ENCODE measurements at places on chromosomes 12 and 14.

DNA sequence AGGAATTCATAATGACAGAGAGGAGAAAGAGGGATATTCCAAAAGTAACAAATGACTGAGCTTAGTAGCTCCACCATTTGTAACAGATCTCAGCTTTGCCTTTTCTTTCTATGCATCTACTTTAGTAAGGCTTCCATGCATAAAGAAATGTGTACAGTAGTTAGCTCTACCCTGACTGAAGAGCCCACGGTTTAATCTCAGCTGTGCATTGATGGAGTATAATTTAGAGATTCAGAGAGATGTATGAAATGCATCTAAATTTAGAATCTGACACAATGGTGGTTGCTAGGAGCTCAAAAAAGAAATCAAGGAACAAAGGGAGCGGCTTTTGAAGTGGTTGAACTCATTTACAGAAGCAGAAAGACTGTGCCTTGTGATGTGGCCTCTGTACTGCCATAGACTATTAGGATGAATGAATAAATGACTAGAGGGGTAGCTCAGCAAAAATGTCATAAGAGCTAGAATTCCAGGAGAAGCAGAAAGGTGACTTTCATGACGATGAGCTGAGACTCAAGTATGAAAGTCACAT, 838.6 kb downstream of the RPS29 start:
- no peak for DNase-seq

GRCh38 chr12:102050660-102051430, 10.9 kb downstream of the WASHC3 start:
- no peak for DNase-seq

DNA sequence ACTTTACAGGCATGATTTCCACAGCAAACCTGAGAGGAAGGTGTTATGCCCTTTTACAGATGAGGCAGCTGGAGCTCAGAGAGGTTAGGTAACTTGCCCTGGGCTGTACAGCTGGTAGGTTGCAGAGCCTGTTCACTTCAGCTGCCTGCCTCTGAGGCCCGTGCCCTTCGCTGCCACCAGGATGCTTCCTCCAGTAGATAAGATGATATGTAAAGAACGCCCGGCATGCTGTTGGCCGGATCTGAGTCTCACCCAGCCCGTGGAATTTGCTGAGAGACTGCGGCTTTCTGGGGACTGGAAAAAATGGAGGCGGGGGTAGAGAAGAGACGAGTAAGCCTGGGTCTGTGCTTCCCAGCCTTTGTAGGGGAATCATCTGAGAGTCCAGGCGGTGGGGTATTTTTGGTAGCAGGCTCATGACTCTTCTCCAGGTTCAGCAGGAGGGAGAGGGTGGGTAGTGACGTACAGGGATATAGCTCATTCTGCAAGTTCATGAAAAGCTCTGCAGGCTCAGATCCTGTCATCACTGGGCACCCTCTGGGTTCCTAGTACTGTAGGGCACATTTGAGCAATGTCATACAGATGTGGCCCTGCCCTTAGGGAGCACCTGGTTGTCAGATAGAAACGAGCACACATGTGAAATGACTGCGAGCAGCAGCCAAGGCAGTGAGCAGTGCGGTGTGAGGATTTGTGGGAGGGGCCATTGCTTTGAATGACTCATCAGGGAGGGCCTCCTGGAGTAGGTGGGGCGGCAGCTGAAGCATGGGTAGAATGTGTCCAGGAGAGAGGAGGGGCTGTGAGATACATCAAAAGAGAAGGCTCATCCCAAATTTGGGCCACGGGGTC, 159.4 kb downstream of the TSPAN9 start:
- DNase-seq: no peak

GRCh38 chr12:95515197-95515596, 36.1 kb downstream of the USP44 start:
- no peak for DNase-seq

GRCh38 chr12:57149245-57149900, 2.0 kb upstream of the LRP1-AS start:
- DNase-seq: no peak

DNA sequence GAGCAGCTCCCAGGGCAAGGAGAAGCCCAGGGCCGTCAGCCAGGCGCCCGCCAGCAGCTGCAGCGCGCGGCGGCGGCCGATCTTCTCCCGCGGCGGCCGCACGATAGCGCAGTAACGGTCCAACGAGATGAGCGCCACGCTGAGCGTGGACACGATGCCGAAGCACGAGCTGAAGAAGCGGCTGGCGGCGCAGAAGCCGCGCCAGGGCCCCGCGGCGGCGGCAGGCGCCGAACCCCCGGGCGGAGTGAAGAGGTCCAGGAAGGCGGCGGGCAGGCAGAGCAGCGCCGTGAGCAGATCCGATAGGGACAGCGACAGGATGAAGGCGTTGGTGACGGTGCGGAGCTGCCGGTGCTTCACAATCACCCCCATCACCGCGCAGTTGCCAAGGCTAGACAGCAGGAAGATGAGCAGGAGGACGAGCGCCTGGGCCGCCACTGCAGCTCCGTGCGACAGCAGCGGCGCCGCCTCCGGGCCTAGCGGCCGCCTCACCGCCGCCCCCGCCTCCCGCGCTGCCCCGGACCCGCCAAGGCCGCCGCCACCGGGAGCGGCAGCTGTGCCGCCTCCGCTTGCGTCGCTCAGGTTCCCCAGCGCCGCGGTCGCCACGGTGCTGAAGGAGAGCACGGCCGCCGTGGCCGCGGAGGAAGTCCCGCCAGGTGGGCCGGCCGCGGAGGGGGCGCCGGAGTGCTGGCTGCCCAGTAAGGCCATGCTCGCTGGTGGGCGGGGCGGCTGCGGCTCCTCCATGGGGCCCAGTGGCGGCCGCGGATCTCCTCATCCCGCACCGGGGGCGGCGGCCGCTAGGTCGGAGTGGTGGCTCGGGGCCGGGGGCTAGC, 479 bp downstream of the GPR135 start:
- peak; percentile 40 for DNase-seq

DNA sequence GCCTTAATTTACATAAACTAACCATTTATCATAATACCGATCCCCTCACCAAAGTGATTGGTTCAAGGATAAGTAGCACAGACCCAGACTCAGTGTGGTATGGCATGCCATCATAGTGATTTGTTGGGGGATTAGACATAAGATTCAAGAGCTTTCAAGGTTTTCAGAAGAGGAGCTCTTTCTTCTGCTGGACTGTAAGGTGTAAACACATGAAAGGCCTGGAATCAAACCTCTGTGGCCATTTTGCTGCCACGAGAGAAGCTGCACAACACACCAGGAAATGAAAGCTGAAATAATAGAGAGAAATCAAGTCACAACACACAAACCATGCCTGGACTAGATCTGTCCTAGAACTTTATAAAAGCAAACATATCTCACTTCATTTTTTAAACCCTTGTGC, 30.8 kb downstream of the BTG1 start:
- no peak for DNase-seq

- no peak for DNase-seq
These were observed 1153.5 kb downstream of the AACS start for GRCh38 chr12:126218697-126219096.

DNA sequence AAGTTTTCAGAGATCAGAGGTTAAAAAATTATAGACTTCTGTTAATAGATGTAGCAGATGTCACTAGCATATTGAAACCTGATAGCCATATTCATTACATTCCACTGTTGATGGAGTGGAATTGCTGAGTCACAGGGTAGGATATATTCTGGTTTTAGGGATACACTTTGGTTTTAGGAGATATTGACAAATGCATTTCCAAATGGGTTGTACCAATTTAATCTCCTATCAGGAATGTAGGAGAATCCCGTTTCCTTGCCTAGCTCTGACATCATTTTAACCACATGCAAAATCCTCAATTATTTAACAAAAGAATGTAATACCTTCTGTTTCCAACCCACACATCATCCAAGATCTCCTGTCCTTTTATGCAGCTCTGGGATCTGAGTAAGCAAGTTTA, 30.7 kb upstream of the ESR2 start:
- DNase-seq: no peak

DNA sequence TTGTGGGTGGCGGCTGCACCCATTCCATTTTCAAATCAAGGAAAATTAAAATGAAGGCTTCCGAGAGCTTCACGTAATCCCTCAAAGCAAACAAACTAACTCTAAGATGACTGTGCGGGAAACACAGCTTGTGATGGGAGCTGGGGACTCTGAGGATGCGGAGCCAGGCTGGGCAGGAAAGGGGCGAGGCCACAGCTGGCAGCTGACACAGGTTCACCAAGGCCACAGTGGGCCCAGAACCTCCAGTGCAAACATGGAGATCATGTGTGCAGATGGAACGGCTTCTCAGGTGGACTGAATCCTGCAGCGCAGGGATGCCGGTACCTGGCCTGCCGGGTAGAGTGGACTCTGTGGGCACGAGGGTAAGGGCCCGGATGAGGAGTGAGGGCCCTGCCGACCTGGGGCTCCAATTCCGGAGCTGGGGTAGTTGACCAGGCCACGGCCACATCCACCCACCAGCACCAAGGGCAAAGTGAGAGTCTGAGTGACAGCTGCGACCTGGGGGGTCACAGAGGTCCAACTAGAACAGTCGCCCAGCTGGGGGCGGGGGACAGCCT, 19.2 kb upstream of the BTBD6 start:
- DNase-seq: no peak

DNA sequence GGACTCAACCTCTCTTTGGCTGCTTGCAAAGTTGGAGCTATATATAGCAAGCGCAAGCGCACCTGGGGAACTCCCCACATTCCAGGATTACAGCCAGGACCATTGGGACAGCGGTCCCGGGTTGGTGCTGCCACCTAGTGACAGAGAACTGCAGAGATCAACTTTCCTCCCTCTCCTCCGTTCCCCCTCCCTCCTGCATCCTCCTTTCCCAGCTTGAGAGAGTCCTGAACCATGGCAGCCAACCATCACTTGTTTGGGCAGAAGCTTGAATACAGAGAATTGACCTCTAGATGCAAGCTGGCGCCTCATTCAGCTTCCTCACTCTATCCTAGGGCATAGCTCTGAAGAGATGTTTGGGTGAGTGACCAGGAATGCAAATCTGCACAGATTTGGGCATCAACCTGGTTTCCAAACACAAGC, 17.4 kb upstream of the FLVCR2 start:
- peak; percentile 58 for DNase-seq

- DNase-seq: no peak
These were observed 130.3 kb upstream of the FUT8 start for GRCh38 chr14:65281991-65282895.

GRCh38 chr14:32104803-32105202, 27.7 kb downstream of the ARHGAP5 start:
- no peak for DNase-seq

DNA sequence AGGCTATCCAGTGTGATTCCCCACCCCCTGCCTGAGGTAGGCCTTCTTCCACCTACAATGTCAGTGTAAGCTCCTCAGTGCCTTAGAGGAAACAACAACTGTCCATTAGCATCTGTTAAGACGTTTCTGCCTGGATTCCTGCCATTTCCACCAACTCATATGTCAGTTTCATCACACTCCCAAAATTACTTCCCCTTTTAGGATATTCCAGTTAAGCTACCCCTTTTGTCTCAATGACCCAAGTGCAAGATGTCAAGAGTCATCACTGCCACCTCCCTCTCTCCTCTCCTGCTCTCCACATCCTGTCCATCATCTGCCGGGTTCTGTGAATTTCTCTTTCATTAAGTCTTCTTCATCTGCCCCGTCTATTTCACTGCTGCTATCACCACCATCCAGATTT, 189.4 kb downstream of the DPF3 start:
- DNase-seq: no peak

DNA sequence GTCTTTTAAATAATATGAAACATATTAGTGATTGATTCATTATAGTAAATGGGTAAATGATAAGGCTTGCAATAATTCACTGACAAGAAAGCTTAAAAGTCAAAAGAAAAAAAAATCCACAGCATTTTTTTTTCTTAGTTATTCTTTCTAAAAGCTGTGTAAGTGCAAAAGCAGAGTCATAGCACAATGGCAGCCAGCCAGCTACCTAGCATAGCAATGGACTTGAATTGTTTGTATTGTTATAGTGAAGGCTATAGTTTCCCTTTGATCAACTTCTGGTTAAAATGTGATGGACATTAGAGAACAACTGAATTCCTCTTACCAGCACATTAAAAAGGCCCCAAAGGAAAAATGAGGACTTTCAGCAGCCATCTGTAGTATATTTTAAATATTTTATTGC, 232.1 kb downstream of the NAV3 start:
- DNase-seq: no peak

GRCh38 chr14:27686137-27686536, 1080.5 kb upstream of the FOXG1 start:
- no peak for DNase-seq

- no peak for DNase-seq
These were observed 113.6 kb downstream of the PEBP1 start for GRCh38 chr12:118249547-118249946.

- DNase-seq: no peak
These were observed 310.8 kb downstream of the FUT8 start for GRCh38 chr14:65723348-65723747.

DNA sequence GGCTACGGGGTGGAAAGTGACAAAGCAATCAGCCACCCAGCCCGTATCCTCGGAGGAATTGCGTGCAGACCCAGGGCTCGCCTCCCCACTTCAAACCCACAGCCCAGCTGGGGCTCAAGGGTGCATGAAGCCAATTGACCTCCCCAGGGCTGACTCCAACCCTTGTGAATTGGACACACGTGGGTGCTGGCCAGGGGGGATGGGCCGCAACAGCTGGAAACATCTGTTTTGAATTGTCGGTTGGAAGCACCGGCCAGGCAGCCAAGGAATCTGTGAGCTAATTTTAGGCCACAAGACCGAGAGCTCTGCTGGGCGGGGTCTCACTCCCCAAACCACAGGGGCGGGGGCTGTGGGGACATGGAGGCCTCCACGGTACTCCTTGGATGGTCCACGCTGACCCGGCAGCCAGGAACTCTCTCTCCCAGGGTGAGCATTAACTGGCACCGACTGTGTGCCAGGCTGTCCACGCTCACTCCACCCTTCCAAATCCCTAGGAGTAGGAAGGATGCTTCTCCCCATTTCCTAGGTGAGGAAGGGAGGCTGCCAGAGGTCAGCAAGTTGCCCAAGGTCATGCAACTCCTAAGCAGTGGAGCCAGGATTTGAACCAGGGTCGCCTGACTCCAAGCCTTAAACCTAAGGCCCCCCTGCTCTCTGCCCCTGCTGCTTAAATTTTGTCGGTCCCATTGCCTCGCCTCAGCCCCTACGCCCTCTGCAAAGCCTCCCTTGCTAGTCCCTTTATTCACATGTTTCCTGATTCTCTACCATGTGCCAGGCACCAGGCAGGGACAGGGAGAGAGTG, 11.9 kb upstream of the TMEM119 start:
- DNase-seq: no peak

GRCh38 chr14:101736071-101736470, 25.4 kb upstream of the PPP2R5C start:
- no peak for DNase-seq

DNA sequence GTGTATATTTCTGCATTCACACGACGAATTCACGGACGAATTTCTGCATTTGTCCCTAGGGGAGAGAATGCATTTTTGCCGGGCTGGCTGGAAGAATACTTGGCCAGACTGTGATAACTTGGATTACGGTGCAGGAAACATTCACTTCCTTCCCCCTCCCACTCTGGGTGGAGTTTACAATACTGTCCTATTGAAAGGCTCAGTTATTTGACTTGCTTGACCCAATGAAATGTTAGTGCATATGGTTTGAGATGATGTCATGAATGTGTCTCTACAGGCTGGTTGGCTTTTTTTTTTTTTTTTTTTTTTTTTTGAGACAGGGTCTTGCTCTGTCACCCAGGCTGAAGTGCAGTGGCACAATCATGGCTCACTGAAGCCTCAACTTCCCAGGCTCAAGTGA, 90.7 kb upstream of the NOS1 start:
- no peak for DNase-seq

- no peak for DNase-seq
These were observed 311.8 kb downstream of the BTG1 start for GRCh38 chr12:91833780-91834359.
